Caco-2 (cell line): ENCODE measurements at places on chromosomes 11 and 22. TPM values are rescaled to one million over a fixed set of nuclear protein-coding genes. Genes with fewer than 3 reads are reported as not detected.

The TCN2 gene
- total RNA-seq, result 11.9 and 13.8 TPM in 2 replicates

- DNase-seq, result peak; percentile 65
These were observed 83.6 kb upstream of the CRTAM start for GRCh38 chr11:122754553-122755322.

DNA sequence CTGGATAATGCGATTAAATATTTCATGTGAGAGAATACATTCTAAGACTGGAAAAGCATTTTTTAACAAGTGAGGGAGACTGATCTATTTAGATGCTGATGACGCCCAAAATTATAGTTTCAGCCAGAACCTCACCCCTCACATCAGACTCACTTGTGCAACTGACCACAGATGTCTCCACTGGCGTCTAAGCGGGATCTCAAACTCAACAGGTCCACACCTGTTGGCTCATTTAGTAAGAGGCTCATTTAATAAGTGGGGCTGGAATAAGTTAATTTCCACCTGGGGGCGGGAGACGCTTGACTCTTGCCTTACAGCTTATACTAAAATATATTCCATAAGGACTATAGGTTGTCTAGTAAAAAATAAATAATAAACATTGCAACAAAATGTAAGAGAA, 47.5 kb downstream of the MORC2 start:
- DNase-seq, result no peak

DNA sequence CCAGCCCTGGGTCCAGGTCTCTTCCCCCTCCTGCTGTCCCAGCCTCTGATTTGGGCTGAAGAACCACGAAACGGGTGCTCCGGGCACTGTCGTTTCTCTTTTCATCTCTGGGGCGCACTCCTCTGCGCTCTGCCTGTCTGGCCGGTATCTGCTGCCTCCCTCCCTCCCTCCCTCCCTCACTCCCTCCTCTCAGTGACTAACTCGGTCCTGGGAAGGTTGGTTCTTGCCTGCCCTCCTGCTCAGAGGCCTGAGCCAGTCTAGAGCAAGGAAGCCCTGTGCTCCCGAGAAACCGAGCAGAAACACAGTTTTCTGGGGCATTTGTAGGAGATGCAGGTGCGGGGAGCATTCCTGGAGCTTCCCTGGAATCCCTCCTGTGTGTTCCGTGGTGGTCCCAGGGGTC, 1235.2 kb downstream of the BRD1 start:
- no peak for DNase-seq
